ENCODE measurements at places on chromosomes 1 and 21.

- DNase-seq: no peak
These were observed 213.8 kb upstream of the C1orf174 start for GRCh38 chr1:4113897-4114296.

- DNase-seq: no peak
These were observed 64.3 kb upstream of the RAB3GAP2 start for GRCh38 chr1:220336391-220337031.

DNA sequence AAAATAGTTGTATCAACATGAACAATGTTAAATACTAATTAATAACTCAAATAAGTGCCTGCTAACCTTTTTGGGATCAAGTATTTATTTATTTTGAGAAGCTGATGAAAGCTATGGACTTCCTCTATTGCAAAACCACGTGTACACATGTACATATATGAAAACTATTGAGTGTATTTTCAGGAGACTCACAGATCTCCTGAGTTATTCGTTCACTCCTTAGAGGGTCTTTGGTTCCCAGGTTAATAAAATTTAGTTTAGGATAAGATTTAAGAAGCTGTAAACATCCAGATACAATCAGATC, 130.5 kb downstream of the DISC1 start:
- DNase-seq: no peak

GRCh38 chr1:95660736-95661135, 426.7 kb downstream of the RWDD3 start:
- DNase-seq: no peak

- peak; percentile 78 for DNase-seq
These were observed 45.9 kb downstream of the WDR4 start for GRCh38 chr21:42833439-42833815.

All from activated CD4-positive, alpha-beta T cell treated with anti-CD3 and anti-CD28 coated beads, Interleukin-2, amount 10 ng/mL, durations not matched to agents 7 days and 5 days (primary cell).